Uterus (tissue), 4 donors: ENCODE measurements at places on chromosomes 13 and 19. TPM values are rescaled to one million over a fixed set of nuclear protein-coding genes. Genes with fewer than 3 reads are reported as not detected.

- peak; percentile 77 for DNase-seq
Observed at GRCh38 chr19:5281588-5281987, 59.0 kb downstream of the PTPRS start.

DNA sequence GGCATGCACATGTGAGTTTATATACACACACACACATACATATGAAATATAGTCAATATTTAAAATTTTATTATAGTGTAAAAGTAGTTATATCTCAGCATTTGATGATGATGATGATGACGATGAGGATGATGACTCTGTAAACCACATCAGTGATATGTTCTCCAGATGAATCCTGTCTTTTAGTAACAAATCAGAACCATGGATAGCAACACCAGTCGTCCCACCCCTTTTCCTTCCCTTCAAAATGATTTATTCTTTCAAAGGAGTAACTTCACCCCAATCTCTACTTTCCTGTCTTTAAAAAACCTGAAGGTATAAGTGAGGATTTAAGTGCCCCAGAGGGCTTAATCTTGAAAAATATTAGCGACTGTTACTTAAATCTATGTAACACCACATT, 74.1 kb downstream of the DCLK1 start:
- no peak for DNase-seq

DNA sequence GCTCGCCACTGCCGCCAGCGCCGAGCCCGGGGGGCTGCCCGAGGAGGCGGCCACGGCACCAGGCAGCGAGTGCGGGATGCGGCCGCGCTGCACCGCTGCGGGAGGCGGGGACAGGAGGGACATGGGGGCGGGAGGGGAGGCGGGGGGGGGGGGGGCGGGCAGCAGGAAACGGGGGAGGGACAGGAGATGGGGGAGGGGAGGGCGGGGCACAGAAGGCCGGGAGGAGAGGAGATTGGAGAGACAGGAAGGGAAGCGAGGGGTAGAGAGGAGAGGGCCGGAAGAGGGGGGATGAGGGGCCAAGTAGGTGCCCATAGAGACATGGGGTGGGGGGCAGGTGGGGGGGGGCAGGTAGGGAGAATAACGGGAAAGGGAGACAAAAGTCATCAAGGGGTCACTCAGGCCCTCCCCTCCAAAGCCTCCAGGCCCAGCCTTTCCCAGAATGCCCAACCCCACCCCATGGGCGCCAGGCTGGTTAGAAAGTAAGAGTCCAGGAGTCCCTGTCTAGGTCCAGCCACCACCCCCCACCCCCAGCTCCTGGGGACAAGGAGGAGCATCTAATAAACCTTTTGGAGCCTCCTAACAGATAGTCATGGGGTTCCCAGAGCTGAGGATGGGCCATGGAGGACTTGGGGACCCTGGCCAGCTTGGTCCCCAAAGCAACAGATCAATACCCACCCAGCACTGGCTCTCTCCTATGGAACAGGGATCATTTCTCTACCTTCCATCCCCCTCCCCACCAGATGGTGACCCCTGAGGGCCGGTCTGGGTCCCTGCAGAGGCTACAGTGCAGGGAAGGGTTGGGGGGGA, 9.5 kb downstream of the NR2F6 start:
- DNase-seq = no peak

DNA sequence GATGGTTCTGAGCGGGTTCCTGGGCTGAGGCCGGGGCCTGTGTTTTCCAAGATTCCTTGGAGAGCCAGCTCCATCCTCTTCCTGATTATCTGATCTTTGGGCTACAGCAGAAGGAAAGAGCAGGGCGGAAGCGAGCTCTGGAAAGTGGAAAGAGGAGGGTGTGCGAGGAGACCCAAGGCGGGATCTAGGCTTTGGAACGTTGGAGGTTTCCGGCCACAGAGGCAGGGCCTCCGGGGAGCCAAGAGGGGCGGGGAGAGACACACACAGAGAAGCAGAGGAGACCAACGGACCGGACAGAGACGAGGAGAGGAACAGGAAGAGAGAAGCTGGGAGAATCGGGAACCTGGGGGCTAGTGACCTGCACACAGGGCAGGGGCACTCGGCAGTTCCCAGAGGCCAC, at the start of gene CLEC11A:
Gene CLEC11A, plus strand, starts transcription at position 296 of the 400 bp plus-strand sequence. CDS start 162 bp downstream, outside the sequence.
- DNase-seq = peak; percentile 72

Gene CYP2F1
- total RNA-seq = not detected

Gene PROZ
- total RNA-seq = not detected

DNA sequence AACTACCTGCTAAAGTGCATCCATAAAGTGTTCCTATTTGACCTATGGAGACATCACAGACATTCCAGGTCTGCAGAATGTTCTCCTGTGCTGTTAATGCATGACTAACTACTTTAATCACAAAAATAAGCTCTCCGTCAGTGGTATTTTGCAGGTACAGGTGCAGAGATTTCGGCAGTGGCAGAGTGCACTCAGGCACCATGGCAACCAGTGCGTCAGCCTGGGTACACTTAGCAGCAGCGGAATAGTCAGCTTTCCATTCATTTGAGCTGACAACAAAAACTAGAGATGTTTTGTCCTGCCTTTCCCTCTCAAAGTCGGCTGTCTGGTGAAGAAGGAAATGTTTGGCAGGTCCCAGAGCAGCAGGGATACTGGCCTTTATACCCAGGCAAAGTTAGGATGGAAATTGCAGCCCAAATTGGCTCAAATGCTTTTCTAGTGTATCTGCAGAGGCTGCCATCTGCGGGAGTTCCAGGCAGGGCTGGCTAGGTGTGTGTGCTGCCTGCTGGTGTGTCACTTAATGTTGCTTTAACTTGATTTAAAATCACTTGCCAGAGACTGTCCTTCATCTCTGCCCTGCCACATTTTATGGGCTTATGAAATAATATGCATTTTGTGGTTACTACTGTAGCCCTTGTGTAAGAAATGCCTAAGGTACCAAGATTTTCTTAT, 195.8 kb downstream of the RAP2A start:
- DNase-seq = no peak

DNA sequence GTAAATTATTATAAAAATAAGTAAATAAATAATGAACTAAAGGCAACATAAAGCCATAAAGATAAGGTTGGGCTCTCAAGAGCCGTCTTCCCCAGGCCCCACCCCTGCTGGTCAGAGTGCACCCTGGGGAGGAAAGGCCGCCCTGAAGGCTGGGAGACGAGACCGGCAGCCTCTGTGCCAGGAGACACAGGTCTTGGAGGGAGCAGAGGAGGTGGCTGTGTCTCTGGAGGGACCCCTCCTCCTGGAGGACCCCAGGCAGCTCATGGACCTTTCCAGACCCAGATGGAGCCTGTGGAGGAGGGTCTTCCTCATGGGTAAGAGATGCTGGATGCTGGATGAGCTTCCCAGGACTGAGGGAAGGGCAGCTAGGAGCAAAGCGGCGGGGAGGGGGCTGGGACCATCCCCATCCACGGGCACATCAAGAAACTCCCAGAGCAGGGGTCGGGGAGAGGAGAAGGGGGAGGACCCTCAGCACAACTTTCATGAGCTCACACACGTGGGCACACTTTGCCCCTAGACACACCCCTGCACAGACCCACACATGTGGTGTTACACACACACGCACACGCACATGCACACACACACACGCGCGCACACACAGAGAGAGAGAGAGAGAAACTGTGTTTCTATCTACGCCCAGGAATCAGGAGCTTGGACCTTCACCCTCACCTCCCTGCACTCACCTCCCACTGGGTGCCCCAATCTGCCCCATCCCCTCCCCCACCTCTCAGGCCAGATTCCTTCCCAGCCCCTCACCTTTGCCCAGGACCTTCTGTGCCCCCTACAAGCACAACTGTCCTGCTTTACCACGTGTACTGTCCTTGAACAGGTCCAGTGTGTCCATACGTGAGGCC, at the start of gene CEACAM18:
Gene CEACAM18, plus strand, starts transcription at position 159 of the 854 bp plus-strand sequence.
- DNase-seq = no peak

GRCh38 chr13:73997964-73998363, 136.2 kb downstream of the KLF12 start:
- DNase-seq = no peak

Gene RAB3A
- not detected for total RNA-seq

GRCh38 chr13:112331675-112332074, 44.5 kb upstream of the SPACA7 start:
- no peak for DNase-seq

GRCh38 chr13:84745051-84745551, 862.8 kb upstream of the SLITRK1 start:
- no peak for DNase-seq

- no peak for DNase-seq
Observed at GRCh38 chr13:34422956-34423355, 519.1 kb upstream of the NBEA start.

Gene ZNF266
- 40.2 TPM for total RNA-seq

Gene EXOC3L2
- total RNA-seq = 7.1 TPM

Gene NCR1
- total RNA-seq = not detected

DNA sequence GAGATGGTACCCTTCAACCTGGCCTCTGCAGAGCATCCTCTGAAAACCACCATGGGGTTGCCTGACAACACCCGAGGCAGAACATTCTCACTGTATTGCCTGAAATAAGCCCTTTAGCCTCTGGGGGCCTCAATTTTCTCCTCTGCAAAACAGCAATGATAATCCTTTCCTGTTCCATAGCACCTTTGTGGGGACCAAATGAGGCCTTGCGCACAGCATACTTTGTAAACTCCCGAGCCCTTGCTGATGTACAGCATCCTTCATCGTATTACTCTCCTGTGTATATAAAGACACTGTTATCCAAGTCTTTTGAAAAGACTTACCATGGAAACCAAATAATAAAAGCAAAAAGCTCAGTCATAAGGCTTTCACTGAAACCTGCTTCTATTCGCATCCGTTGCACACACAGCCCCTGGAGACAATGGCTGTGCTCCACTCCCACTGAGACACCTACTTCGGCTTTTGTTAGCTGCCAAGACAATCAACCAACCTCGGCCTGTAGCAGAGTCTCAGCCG, 276.0 kb downstream of the FOXO1 start:
- no peak for DNase-seq

- DNase-seq = no peak
Observed at GRCh38 chr19:11979527-11979926, 14.7 kb downstream of the ZNF763 start.

Gene TPTE2
- total RNA-seq = not detected

- no peak for DNase-seq
Observed at GRCh38 chr19:43726736-43727592, 11.1 kb downstream of the IRGC start.

Gene TEX29
- total RNA-seq = not detected

- no peak for DNase-seq
Observed at GRCh38 chr13:93147298-93147645, 79.3 kb upstream of the GPC6 start.

DNA sequence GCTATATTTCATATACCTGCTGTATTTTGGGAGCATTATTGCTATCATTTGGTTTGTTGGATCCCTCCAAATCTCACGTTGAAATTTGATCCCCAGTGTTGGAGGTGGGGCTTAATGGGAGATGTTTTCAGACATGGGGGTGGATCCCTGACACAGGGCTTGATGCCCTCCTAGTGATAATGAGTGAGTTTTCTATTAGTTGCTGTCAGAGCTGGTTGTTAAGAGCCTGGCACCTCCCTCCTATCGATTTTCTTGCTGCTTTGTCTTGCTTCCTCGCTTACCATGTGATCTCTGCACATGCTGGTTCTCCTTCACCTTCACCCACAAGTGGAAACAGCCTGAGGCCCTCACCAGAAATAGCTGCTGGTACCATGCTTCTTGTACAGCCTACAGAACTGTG, 259.9 kb upstream of the STARD13 start:
- DNase-seq = no peak

- DNase-seq = no peak
Observed at GRCh38 chr13:75651013-75651412, 14.9 kb downstream of the LMO7 start.

DNA sequence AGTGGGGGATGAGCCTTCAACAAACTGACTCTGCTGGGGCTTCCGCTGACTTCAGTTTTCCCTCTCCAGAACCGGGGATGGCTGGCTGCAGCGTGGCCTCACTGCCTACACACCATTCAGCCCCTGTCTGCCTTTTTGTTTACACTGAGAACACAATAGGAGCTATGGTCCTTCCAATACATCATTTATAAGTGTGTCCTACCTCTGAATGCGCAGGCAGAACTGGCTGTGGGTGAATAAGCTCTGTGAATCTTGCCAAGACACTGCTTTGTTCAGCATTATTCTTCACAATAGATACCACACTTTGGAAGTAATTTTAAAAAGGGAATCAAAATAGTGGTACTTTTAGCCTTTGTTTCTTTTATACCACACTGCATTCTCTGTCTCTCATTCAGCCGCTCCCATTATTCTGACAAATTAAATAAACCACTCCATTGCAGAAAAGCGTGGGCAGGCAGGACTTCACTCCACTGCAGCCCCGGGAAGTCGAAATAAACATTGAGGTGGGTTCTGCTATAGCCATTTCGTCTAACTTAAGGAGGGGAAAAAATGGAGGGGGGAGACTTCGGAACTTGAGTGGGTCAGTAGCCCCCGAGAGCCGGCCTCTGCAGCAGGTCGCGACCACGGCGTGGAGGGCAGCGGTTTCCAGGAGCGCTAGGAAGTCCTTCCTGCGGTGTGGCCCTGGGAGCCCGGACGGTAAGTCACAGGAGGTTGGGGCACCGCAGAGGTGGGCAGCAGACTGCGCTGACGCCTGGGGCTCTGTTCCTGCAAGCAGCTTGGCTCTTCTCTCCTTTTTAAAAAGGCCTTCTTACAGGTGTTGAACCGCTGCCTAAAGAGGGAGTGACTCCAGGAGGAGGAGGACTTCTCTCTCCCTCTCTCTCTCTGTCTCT, 94.8 kb upstream of the SOX1 start:
- DNase-seq = no peak

DNA sequence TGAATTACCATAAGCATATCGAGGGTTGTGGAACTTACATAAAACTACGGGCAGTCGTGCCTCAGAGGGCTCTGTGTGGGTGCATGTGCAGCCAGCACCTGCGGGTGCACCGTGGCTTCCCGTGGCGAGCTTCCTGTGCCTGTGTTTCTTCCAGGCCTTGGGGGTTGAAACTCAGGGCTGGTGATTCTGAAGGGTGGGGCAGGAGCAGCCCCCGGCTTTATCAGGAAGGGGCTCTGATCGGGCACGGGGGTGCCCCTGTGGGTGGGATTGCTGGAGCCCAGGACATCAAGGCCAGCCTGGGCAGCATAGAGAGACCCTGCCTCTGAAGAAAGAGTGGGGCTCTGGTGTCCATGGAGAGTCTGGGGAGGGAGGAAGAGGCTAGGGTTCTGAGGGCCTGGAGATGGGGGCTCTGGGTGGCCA, 11.1 kb downstream of the ATP4B start:
- DNase-seq = peak; percentile 9

- DNase-seq = no peak
Observed at GRCh38 chr13:86710013-86710412, 910.8 kb upstream of the SLITRK6 start.

- no peak for DNase-seq
Observed at GRCh38 chr13:31073859-31074718, 87.6 kb downstream of the HSPH1 start.

Gene ALG5
- 26.2 TPM for total RNA-seq

Gene MBD3L2
- total RNA-seq = not detected

DNA sequence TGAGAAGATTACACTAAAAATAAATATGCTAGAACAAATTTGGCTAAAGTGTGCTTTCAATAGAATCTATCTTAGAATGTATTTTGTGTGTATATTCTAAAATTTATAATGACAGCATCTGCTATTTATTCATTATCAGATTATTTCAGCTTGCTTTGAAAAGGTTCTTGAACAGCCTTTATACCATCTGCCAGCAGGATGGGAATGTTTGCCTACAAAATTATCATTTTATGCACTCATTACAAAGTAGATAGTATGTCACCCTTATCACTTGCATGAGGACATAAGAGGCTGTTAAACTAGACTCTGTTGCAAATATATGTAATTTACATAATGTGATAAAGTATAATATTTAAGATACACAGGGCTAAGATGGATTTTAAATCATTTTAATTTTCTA, 1286.9 kb upstream of the PCDH20 start:
- no peak for DNase-seq
